ENCODE measurements at places on chromosomes 12 and 14.

DNA sequence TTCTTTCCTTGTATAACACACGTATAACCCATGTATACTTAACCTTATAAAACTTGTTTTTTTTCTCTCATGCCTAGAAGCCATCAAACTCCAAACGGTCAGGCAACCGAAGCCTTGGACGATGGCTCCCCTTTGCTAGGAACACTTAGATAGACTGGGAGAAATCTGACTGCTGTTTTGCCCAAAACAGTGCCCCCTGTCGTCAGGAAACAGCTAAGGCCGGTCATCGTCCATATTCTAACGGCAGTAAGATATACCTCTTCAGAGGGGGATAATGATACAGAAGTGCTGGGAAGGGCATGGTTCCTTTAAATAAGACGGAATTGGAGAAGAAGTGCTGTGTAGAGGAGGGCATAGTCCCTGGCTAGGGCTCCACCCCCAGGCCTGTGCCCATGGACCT is 130.5 kb downstream of the SLC41A2 start:
- DNase-seq = no peak

DNA sequence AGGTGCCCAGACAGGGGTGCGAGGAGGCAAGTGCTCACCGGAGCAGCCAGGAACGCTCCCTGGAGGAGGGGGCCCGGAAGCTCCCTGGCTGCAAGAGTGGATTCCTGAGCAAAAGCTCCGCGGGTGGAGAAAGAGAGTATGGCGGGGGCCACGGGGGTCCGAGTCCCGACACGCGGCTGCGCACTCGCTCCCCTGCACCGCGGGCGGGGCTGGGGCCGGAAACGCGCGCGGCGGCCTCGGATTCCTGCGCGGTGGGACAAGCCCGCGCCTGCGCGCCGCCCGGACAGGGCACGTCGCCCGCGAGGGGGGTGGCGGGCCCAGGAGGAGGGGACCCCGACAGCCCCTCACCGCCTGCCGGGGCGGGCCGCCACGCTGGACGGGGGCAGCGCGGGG is 27.8 kb upstream of the GPR132 start:
- no peak for DNase-seq

- no peak for DNase-seq
Measured at GRCh38 chr14:69696204-69696527, 70.8 kb upstream of the SRSF5 start.

DNA sequence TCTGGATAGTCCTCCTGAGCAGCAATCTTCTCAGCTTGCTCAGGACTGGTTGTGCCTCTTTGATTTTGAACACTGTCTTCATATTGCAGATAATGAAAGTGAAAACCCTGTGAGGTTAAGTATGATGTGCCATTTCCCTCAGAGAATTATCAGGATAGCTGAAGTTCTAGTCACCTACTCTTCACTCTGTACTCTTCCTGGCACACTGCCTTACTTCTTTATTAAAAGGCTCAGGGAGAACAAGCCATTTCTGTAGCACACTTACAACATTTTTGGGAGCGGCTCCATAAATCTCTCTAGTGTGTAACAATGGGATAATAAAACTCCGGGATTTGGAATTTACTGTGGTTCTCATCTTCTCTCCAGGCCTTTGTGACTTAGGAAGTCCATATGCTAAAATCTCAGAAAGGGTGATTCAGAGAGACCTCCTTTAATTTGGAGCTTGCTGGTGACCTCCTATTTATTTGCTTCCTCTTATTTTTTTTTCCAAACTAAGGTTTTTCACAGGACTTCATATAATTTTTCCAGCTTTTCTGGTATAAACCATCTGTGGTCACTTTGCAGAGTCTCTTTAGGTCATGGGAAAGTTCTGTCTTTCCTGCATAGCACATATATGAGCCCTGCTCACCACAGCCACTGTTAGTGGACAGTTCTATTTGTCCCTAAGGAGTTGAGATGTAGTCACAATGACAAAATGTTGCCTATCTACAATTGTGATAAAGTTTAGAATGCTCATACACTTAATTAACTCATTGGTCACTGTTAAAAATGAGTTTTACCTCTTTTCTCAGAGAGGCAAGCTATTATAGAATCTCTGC is 53.5 kb upstream of the LDHB start:
- no peak for DNase-seq

- DNase-seq = no peak
Measured at GRCh38 chr12:45226021-45226420, 10.1 kb downstream of the ANO6 start.

DNA sequence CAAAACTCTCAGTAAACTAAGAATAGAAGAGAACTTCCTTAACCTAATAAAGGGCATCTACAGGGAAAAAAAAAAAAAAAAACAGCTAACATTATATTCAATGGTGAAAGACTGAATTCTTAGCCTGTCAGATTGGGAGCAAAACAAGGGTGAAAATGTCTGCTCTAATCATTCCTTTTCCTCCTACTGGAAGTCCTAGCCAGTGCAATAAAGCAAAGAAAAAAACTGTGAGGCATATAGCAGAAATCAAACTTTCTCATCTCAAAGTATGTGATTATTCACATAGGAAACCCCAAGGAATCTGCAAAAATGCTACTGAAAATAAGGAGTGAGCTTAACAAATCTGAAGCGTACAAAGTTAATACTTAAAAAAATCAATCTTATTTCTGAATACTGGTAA is 170.7 kb downstream of the NUAK1 start:
- DNase-seq = no peak

DNA sequence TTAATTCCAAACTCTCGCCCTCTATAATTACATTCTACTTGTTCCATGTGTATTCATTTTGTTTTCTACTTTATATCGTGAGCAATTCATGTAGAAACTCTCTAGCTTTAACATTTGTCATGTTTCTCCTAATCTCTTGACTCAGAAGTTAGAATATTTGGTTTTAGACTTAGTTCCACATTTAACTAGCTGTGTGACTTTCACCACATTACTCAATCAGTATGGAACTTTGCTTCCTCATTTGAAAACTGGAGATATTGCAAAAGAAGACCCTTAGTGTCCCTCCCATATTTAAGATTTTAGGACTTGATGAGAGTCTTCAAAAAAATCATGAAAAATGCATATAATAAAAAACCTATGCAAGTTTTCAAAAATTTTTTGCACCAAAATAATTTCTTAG is 447.5 kb downstream of the GXYLT1 start:
- DNase-seq = peak; percentile 61

DNA sequence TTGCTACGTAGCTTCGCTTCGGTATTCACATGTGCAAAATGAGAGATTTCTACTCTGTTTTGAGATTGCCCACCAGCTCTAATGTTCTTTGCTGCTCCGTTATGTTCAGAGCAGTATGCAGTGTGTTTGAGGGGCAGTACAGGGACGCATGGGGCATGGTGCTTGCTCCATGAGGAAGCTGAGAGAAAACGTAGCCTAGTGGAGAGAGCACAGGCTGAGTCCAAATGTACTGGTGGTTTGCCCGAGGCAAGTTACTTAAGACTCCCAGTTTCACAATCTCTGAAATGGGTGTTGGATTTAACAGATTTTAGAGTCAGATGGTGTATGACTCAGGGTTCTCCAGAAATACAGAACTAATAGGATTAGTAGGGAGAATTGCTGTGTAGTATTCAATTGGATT is 310.5 kb downstream of the ETNK1 start:
- DNase-seq = no peak

DNA sequence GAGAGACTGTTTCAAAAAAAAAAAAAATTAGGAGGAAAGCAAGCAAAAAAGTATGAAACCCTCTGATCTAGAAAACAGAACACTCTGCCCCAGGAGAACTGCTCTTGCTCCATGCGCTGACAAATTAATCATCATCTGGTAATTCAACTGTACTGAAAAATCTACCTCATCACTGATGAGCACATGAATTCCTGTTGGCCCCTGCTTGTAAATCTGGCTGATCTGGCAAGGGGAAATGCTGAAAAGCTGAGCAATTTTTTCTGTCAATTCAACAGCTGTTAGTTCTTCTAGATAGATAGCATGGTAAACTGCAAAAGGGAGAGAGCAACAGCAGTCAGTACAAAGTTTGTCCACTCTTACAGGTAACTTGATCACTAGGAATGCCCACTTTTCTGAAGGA is 15.2 kb upstream of the CSRNP2 start:
- no peak for DNase-seq

- no peak for DNase-seq
Measured at GRCh38 chr12:70652451-70652850, 15.2 kb upstream of the PTPRB start.

DNA sequence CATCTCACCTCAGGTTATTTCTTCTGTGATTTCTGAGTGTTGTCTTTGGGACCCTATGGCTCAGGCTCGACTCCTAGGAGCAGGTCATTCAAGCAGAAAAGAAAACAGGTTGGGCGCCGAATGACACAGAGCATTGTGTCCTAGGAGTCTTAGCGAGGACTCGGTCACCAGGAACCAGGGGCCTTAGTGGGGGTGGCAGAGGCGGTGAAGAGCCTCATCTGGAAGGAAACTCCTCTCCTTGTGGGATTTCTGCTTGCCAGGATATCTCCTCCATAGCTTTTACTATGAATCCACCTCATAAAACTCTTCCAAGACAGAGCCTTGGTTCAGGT is 630 bp downstream of the PLEKHH1 start:
- no peak for DNase-seq

- no peak for DNase-seq
Measured at GRCh38 chr12:119008691-119009221, 27.4 kb downstream of the SRRM4 start.

DNA sequence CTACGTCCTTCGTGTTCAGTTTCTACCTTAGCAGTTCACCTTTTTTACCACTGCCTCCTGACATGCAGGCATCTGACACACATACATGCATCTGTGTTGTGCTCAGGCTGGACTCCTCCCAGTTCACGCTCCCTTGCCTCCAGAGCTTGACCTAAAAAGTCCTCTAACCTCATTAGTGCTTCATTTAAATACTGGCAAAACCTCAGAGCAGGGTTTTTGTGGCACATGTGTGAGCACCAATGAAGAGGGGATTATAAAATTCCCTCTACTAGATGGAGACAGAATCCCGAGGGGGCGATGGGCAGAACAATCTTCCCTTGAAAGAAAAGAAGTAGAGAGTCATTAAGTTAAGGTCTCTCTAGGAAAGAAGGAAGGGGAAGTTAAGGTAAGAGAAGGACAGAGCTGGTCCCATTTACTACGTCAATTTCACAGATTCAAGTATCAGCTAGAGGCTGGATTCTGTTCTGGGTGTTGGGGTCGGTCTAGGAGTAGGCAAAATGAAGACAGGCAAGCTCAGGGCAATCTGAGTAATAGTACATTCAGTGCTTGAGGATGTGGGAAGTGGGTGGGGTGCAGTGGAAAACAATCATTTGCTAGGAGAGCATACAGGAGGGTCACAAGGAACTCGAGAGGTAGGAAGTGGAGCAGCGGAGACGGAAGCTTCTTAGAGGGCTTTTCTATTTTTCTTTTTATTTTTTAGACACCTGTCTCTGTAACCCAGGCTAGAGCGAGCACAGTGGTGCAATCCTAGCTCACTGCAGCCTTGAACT is 7.5 kb downstream of the HAL start:
- no peak for DNase-seq

GRCh38 chr14:42490536-42490935 is 883.9 kb downstream of the LRFN5 start:
- no peak for DNase-seq

- DNase-seq = no peak
Measured at GRCh38 chr14:70796551-70796950, 12.8 kb downstream of the MAP3K9 start.

- no peak for DNase-seq
Measured at GRCh38 chr14:51333901-51334521, 94.0 kb downstream of the TMX1 start.

GRCh38 chr12:41731691-41732090 is 413.0 kb downstream of the GXYLT1 start:
- no peak for DNase-seq

- no peak for DNase-seq
Measured at GRCh38 chr12:951176-951575, 1.7 kb upstream of the RAD52 start.

DNA sequence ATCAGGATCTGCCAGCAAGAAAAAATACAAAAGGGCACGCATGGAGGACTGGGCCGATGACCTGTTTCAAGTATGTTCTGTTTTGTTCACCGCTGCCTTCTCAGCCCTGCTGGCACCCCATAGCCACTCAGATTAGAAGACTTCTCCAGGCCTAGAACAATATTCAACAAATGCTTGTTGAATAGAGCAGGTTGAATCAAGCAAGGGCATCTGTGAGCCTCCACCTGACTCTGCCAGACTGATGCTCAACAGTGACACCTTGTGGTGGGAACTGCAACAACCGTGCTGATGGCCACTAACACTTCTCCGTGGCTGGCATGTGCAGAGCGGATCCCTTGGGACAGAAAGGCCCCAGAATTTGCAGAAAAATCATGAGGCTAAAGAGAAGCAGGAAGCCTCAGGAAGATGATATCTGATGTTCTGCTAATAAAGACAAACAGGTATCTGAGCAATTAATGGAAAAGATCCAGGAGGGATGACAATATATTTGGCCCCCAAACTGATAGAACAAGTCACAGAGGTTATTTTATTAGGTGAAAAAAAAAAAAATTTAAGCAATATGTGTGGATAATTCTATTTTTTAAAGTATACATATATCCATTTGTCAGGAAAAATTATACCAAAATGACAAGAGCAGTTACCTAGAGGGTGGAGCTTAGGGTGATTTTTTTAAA is 114.3 kb downstream of the KSR2 start:
- peak; percentile 14 for DNase-seq

DNA sequence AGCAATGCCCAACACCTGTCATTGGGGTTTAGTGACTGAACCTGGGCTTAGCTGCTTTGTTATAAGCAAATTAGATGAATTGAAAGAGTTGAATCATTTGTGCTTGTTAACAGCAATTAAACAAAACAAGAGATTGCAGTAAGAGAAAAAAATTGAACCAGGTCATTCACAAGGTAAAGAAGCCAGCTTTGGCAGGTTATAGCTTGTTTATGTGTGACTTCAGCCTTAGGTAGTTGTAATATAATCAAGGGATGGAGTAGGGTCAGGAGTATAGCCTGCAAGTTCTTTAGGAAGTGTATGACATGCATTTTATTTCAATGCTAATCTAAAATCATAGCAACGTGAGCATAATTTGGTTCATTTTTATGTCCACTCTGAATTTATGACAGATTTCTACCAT is 63.4 kb upstream of the PLEKHG3 start:
- no peak for DNase-seq

DNA sequence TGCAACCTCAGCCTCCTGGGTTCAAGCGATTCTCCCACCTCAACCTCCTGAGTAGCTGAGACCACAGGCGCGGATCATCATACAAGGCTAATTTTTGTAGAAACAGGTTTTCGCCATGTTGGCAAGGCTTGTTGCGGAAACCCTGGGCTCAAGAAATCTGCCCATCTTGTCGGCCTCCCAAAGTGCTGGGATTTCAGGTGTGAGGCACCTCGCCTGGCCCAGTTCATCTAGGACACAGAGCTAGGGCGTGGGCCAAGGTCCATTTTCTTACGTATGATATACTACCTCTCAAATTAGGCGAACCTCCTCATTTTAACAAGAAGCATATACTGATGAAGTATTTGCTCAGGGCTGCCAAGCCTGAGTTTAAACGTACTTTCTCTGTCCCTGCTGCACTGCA is 2.1 kb downstream of the RPS29 start:
- no peak for DNase-seq

- DNase-seq = no peak
Measured at GRCh38 chr12:27824126-27824842, 44.2 kb upstream of the MANSC4 start.
